ENCODE measurements at places on chromosomes 2 and 18. TPM values are rescaled to one million over a fixed set of nuclear protein-coding genes. Genes with fewer than 3 reads are reported as not detected.
A peak's percentile ranks its signal among the peaks of the same experiment; 100 is the strongest.

DNA sequence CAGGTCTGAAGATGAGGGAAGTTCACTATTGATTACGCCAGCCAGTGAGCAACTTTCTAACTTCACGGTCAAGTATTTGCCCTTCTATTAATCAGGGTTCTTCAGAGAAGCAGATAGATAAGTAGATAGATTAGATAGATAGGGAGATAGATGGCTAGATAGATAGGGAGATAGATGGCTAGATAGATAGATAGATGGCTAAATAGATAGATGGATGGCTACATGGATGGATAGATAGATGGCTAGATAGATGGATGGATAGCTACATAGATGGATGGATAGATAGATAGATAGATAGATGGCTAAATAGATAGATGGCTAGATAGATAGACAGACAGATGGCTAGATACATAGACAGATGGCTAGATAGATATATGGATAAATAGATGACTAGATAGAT is 4.8 kb upstream of the INPP5D start:
- no peak for DNase-seq

IL36RN gene
- total RNA-seq: 0.04 TPM

- DNase-seq: no peak
Observed at GRCh38 chr2:237744613-237745249, 53.8 kb upstream of the RBM44 start.

ABCB11 gene
- total RNA-seq: not detected

GRCh38 chr2:75499534-75499933 is 61.2 kb downstream of the EVA1A start:
- DNase-seq: no peak

SLC30A3 gene
- 0.27 TPM for total RNA-seq

UGT1A10 gene
- not detected for total RNA-seq

ABCG5 gene
- not detected for total RNA-seq

GRCh38 chr2:26292646-26293045 is 47.9 kb downstream of the HADHB start:
- DNase-seq: no peak

DAW1 gene
- total RNA-seq: not detected

- DNase-seq: no peak
Observed at GRCh38 chr2:122864728-122865127, 1109.3 kb downstream of the TSN start.

DNA sequence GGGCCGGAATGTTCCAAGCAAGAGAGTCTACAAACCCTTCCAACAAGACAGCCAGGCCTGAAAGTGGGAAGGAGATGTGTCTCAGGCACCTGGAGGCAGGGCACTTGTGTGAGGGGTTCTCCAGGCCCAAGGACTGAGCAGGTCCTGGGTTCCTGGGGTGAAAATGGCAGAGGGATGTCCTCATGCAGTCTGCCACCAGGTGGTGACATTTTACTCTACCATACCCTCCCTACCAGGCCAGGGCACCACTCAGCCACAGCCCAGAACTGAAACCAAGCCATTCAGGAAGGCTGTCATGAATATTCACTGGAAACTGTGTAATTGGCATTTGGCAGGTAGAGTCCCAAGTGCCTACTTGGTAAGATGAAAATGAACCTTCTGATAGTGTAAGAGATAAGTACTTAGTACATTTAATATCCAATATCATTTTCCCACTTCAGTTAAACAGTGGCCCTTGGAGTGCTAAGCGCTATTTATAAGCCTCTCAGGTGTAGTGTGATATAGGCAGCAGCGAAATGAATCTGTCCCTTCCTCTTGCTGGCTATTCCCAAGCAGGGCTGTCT is 185.1 kb downstream of the MYO5B start:
- no peak for DNase-seq

DNA sequence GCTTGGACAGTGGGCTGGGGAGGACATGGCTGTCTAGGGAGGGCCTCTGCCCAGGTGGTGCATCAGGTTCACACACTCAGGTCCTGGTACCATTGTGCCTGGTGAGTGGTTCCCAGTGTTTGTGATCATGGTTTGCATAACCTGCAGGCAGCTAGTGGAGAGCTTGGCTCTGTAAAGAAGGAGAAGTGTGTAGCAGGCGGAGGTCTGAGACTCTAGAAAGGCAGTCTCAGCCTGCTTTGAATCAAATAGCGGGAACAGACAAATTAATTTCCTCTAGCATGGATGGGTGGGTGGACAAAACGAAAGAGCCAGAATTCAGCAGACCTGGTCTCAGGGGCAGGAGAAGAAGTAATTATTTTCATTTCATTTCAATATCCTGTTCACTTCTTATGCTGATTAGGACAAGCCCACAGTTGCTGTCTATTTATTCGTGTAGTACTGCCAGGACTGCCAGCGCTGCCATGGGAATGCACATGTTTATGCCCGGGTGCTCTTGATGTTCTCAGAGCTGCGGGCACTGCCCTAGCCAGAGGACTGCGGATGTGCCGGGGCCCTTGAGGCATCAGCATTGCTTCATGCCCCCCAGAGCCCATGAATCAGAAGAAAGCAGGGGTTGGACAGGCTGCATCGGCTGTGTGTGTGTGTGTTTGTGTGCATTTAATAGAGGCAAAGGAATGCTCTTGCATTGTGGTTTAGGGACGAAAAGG is 45.4 kb upstream of the DLX2 start:
- no peak for DNase-seq

DNA sequence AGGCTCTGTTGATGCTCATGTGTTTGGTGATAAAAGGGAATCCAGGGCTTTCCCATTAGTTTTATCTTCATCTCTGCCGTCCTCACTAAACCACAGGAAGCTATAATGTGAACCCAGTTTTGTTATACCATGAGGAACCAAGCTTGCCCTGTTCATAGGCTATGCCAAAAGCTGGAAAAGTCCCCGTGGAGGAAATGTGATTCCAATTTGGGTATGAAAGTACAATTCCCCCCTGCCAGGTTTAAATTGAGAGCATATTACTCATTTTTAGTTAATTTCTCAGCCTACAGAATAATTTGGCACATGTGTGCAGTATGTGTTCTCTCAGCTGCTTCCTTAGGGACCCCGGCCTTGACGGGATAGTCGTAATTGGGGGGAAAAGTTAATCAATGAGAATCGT is 327.4 kb downstream of the RND3 start:
- DNase-seq: no peak

DNA sequence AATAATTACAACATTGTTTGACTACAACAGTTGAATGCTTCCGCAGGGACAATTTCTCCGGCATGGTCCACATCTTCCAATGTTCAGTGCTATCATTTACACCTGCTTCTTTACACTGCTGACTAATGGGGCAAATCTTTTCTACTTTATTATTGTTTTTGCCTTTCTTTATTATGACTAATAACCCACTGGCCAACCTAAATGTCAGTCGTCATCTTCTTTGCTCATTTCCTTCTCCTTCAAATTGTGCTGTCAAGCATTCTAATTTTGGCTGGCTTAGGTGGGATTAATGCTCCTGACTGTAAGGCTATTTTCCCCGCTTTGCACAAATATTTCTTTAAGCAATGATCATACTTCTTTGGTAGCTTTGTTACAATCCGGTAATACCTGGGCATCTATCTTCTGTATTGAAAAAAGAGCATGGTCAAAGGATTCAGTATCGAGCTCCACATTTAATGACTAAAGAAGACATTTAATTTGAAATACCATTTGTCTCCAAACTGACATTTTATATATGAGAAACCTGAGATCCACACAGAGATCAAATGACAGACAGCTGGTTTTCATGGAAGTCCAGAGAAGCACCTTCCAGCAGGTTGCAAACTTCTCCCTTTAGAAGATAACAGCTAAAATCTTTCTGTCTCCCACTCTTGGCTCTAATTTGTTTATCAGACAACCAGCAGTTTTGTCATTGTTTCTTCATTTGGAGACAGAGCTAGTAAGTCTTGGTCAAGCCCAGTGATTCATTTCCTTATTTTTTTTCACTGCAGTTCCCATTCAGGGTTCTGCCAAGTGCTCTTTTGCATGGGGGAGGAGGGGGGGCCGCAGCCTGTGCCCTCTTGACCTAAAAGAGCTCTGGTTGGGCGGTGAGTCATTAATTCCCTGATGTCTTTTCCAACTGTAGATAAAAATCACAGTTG is 132.9 kb downstream of the SOCS6 start:
- DNase-seq: peak; percentile 88

GRCh38 chr2:126889071-126889470 is 9.6 kb upstream of the TEX51 start:
- no peak for DNase-seq

IMP4 gene
- total RNA-seq: 121 TPM

GRCh38 chr2:5826979-5827655 is 134.9 kb downstream of the SOX11 start:
- DNase-seq: no peak

Data from kidney epithelial cell (primary cell).